Caco-2 (cell line): ENCODE measurements at places on chromosomes 2 and 18.

DNA sequence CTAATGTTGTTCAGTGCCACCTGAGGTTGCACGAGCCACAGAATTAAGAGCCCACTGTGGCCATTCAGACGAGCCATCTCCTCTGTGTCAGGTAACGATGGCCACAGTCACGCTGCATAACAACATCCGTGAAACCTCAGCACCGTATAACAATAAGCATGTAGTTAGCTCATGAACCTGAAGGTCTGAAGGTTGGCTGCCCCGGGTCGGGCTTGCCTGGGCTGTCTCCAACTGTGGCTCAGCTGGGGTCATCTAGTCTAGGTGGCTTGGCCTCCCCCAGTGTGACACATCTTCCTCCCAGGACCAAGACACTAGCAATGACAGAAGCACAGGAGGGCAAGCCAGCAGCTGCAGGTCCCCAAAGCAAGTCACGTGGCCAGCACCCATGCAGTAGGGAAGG is 258.0 kb downstream of the GLI2 start:
- no peak for DNase-seq

GRCh38 chr18:25176518-25177042 is 175.4 kb downstream of the ZNF521 start:
- no peak for DNase-seq

DNA sequence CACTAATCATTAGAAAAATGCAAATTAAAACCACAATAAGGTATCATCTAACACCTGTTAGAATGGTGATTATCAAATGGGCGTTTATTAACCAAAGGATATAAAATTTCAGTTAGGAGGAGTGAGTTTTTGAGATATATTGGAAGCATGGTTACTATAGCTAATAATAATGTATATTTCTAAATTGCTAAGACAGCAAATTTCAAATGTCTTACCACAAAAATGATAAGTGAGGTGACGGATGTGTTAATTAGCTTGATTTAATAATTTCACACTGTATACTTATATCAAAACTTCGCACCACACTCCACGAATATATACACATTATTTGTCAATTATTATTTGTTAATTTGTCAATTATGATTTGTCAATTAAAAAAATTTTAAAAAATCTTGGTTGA is 227.2 kb upstream of the DDX18 start:
- no peak for DNase-seq

- DNase-seq: no peak
Observed at GRCh38 chr18:10184776-10185175, 269.7 kb upstream of the APCDD1 start.

- no peak for DNase-seq
Observed at GRCh38 chr18:49812286-49813068, 856 bp downstream of the ACAA2 start.

GRCh38 chr2:129239141-129239540 is 740.3 kb upstream of the RAB6C start:
- no peak for DNase-seq

- no peak for DNase-seq
Observed at GRCh38 chr2:14866736-14867352, 234.3 kb downstream of the LRATD1 start.

DNA sequence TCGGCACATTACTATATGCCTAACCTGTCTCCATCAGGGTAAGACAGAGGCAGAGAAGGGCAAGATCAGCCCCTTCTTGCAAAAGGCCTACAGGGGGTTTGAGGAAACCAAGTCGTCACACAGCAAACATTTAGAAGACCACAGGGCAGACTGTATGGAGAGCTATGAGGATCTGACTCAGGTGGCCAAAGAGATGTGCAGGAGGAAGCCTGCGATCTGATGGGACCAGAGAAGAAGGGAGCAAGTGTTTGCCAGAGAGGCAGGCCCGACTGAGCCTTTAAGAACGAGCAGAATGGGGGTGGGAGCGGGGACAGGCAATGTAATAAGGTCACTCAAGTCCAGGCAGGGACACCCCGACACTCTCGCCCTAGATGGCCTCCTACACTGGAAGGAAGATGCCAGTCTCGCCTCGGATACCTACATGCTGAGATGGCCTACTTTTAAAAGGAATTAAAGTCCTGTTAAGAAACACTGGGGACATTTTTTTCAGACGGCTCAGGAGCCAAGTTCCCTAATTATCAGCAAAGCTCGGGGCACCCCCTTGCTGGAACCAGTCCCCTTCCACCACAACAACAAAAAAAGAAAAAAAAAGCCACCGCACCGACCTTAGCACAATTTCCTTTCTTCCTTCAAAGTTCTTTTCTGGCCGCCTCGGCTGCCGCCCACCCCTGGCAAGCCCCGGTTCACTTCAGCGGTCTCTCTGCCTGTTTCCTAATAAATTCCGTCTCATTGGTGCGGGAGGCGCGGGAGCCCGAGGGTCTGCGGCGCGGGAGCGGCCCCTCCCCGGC is 1.5 kb downstream of the SFXN5 start:
- no peak for DNase-seq

DNA sequence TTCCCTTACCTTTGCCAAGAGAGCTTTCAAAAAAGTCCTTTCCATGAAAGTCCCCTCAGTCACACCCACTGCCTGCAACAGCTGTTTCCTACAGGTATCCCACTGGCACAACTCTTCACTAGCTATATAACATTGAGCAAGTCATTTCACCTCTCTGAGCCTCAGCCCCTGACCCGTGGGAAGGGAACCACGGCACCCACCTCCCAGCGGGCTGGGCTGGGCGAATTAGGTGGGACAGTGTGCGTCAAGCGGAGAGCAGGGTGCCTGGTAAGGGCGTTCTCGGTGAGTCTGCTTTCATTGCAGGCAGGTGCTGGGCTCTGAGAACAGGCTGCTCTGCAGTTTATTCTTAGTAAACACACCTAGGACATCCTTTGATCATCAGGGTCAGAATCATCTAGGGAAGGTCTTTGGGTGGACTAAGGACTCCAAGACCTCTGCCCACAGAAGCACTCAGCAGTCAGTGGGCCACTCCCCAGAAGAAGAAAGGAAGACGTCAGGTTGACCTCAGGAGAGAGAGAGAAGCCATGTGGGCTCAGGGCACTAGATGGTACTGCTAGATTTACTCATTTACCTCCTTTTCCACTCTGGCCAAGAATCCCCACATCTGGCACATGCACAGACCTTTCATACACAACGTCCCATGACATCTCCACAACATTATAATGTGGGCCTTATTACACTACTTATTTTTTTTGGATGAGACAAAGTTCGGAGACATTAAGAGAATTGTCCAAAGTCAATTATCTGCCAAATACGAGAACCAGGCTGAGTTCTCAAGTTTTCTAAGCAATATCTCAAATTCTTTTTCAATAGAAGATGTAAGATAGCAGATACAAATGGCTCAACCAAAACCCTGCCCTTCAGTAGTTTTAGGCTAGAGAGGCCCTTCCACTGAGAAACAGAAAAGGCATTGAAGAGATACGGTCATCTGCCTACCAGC is 79.9 kb downstream of the GALNT14 start:
- DNase-seq: no peak

- DNase-seq: no peak
Observed at GRCh38 chr2:58535990-58536389, 294.9 kb upstream of the FANCL start.

DNA sequence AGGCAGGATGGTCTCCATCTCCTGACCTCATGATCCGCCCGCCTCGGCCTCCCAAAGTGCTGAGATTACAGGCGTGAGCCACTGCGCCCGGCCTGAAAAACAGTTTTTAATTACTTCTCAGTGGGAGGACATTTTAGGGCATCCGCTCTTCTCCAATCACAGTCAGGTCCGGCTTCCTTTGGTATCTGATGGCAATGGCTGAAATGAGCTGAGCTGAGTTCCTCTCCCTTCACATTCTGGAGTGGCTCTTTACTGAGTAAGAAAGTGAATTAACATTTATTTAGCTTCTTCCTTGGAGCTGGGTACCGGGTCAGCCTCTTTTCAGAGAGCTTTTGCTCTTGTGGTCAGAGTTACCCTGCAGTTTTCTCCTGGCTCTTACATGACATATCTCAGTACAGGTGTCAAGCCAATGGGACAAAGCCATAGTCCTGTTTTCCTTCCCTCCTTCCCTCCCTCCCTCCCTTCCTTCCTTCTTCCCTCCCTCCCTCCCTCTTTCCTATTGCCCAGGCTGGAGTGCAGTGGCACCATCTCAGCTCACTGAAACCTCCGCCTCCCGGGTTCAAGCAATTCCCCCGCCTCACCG is 1.1 kb upstream of the TTC27 start:
- no peak for DNase-seq

DNA sequence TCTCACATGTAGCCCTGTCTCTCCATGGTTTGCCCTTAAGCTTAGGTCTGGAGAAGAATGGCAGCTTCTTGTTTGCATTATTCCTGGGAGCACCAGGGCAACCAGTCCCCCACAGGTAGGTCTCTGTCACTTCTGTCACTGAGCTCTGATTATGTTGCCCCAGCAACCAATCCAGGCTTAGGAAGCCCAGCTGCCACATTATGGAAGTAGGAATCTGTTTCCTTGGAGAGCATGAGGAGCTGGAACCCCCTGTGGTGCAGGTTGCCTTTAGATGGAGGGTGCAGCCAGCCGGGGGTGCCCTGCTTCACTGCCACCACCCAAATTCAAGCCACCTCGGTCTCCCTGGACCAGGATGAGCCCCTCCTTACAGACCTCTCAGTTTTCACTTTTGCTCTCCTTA is 4.8 kb downstream of the RESP18 start:
- no peak for DNase-seq

DNA sequence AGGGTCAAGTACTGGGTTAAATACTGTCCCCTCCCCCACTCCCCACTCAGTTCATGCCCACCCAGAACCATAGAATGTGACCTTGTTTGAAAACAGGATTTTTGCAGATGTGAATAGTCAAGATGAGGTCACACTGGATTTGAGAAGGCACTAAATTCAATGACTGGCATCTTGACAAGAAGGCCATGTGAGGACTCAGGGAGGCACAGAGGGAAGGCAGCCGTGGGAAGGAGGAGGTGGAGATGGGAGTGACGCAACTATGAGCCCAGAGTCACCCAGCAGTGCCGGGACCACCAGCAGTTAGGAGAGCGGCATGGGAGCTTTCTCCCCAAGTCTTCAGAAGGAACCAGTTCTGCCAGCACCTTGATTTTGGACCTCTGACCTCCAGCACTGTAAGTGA is 257.3 kb downstream of the BCL2 start:
- no peak for DNase-seq

- no peak for DNase-seq
Observed at GRCh38 chr2:25275575-25275965, 66.2 kb downstream of the DNMT3A start.

DNA sequence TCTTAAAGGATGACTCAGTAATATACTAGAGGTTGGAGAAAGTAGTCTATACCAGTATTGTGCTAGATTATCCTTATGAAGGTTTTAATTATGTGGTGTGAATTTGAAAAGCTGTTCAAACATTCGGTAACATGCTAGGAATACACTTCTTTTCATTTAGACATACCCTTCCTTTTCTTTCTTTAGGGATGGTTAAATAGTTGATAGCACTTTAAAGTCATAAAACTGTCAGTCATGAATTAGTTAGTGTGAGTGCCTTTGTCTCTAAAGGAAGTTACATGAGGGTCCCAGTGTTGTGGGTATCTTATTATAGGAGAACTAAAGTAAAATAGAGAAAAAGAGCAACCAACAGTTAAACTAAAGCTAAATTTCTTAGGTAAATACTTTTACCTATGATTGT is 149.3 kb downstream of the CSRNP3 start:
- no peak for DNase-seq

- DNase-seq: no peak
Observed at GRCh38 chr2:235049069-235049468, 97.3 kb downstream of the SH3BP4 start.

DNA sequence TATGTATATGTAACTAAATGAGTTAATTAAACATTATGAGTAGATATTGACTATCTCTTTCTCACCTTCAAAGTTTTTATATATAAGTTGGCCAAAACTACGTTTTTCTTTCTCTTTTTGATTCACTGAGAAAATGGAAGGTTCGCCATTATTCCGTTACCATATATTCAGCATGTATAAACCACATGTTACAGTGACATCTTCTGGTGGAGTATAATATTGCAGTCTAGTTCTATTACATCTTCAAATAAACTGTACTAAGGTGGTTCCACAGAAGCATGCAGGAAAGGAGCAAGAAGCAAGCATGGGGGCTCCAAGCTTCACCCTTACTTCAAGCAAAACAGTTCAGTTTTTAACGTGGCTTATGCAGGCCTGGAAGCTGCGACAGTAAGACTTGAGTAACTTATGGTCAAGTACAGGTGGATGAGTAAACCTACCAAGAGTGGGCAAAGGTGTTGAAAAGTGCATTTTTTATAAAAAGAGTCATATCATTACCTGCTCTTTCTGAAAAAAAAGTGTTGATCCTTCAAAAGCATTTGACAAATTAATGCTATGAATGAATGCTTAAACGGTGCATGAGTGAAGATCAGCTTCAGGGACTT is 129.8 kb upstream of the RAB6C start:
- DNase-seq: no peak

DNA sequence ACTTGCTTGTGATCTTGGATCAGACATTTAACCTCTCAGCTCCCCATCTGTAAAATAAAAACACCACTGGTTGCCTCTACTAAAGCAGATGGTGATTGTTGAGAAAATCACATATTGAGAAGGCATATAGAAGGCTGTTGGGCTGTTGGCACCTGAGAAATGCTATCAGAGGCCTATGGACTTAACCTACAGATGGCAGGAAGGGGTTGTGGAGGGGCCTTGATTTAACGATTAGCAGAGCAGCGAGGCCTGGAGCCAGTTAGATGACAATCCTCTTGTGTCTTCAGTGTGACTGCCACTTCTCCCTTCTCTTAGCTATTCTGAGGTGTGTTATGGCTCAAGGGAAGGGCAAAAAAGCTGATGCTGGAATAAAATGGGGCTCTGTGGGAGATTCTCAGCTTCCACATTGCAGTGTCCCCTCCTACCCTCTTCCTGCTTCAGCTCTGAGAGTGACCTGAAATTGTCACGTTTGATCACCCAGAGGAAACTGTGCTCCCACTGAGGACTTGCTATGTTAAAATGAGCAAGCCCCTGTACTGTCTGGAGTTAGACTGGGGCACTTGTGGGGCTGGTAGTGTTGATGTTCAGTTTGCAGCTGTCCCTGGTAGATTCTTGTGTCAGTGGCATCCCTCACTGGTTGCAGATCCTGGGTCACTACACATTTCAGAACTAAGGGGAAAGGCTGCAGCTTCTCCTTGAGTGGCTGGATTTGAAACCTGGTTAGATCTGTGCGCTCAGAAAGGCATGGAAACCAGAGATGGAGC is 31.5 kb downstream of the CXCR4 start:
- no peak for DNase-seq

DNA sequence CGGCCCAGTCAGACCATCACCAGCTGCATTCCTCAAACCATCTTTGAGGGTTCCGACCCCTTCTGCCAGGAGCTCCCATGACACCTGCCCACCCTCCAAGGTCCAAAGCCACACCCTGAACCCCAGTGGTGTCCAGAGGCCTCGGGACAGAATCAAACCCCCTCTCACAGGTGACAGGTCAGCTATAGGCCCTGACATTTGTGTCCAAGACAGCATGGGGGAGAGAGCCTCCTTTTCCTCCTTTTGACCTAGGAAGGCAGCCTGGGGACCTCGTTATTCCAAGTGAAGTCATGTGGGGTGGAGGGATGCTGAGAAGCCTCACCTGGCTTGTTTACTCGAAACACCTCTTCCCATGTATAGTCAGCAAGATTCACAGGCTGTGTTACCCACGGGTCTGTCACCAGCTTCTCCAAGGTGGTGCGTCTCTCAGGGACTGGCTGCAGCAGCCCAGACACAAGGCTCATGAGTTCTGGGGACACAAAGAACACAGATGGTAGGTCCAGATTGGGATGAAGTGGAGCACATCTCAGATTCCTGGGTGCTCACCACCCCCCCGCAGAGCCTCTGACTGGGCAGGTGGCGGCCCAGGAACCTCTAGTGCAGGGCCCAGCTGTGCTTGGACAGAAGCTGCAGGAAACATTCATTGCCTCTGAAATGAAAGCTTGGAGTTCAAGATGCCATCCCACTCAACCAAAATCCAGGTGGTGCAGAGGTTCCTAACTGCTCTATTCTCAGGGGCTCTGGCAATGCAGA is 5.1 kb upstream of the MTERF4 start:
- no peak for DNase-seq
